ENCODE measurements at places on chromosomes 16 and 17. TPM values are rescaled to one million over a fixed set of nuclear protein-coding genes. Genes with fewer than 3 reads are reported as not detected.

DNA sequence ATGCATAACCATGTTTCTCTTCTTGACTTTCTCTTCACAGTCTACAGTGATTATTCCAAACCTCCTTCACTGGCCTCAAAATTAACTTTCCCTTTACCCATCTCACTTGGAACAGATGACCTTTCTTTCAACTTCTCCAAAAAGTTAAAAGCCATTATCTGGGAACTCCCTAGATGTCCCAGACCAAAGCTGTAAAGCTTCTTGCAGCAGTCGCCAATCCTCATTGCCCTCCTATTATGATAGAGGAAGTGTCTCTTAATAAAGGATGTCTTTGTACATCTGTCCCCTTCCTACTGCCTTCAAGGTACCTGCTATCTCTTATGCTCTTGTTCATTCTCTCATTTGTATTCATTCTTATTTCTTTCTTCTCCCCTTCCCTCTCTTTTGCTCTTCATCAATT is 127.5 kb downstream of the MRTFB start:
- no peak for DNase-seq

Gene DNAI2
- total RNA-seq, result not detected

DNA sequence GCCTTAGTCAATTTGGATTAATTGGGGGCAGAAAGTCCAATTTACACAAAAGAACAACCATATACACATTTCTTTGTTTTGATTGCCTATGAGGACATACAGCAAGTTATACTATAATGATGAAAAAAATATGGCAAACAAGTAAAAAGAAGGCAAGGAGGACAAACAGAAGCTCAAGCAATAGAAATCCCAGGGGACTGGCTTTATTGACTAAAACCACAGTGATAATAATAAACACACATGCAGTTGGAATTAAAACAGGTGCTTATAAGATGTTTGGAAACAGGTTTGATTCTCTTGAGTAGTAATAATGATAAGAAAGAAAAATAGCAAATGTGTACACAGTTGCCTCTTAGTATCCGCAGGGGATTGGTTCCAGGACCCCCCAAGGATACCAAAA is 176.4 kb downstream of the SHISA9 start:
- DNase-seq, result no peak

GRCh38 chr16:88977018-88977811 is at the start of gene CBFA2T3:
Gene CBFA2T3 (minus strand): TSS chr16:88977207. CDS start chr16:88976807, 400 bp downstream.
- peak; percentile 84 for DNase-seq

DNA sequence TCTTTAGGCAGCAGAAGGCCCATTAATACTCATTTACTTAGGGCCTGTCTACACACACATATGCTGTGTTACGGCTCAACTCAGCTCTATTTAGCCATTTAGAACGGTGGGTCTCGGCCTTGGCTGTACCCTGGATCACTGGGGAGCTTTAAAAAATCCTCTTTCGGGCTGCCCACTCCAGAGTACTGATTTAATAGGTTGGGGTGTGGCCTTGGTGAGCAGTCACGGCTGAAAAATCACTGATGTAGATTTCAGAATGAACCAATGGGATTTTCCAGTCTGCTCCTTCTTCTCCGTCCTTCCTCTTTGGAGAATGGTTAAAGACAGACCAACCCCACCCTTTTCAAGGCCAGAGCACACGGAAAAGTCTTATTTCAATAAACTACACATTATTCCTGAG is 223.5 kb downstream of the CCDC182 start:
- DNase-seq, result no peak

- DNase-seq, result no peak
These were observed 37.1 kb downstream of the AMFR start for GRCh38 chr16:56388209-56388608.

DNA sequence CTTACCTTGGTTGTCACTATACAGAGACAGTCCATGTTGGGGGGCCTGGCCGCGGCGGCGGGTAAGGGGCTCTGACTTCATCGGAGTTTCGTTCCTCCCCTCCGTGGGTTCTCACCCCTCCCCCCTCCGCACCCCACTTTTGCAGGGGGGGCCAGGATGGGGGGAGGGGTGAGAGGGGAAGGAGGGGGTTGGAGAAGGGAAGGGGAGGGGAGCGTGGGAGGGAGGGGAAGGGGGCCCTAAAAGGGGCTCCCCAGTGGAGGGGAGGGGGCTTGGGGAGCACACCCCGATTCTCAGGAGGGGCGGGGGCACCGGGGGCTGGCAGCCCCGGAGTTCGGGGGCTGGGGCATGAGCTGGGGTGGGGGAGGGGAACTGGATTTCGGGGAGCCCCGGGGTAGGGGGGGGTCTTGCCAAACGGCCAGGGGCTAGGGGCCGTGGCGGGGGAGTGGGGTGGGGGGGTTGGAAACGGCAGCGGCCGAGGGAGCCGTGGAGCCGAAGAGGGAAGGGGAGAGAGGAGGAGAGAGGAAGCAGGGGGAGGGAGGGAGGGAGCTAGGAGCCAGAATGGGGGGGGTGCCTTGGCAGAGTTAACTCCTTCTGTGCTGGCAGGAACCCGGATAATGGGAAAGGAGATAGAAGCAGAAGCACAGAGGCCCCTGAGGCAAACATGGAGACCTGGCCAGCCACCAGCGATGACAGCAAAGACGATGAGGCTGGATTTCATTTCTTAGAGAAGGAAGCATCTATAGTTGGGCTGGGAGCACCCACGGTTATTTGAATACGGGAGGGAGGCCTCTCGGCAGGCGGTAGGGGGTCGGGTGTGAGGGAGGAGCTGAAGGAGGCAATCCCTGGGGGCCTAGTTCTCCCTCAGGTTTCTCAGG is 2.3 kb downstream of the DLG4 start:
- peak; percentile 60 for DNase-seq

- no peak for DNase-seq
These were observed 75.4 kb downstream of the CYB561 start for GRCh38 chr17:63370696-63371095.

DNA sequence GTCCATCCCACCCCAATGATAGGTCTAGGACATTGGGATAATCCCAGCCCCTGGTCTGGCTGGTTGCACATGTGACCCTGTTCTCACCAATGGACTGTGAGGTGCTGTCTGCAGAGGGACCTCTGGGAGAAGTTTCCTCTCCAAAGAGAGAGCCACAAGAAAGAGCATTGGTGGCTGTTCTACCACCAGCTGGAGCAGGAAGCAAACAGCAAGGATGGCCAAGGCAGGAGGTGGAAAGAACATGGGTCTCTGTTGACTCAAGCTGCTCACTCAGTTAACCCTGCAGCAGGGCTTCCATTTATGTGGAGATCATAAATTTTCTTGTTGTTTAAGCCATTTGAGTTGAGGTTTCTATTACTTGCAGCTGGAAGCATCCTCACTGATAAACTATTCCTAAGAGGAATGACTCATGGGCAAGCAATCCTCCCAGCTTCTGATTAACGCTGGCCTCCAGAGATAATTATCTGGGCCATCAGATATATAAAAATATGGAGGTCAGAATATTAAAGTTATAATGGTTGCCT is 52.6 kb downstream of the CYB5B start:
- DNase-seq, result no peak

GRCh38 chr16:75555213-75555706 is 792 bp downstream of the TMEM231 start:
- peak; percentile 84 for DNase-seq

DNA sequence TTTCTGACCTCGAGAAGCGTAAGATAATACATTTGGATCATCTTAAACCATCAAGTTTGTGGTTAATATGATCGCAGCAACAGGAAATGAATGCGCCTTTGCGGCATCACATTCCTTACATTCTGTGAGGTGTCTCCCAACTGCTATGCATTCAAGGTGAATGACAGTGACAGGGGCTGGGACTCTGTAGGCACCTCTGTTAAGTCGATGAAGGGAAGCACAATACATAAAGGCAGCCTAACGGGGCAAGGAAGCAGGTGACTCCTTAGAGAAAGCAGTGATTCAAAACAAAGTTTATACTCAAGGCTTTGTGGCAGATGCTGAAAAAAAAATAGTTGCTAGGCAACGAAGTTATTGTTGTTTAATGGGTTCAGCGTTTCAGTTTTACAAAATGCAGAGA is 21.6 kb upstream of the EVPL start:
- no peak for DNase-seq

GRCh38 chr16:11836650-11837244 is 14.6 kb downstream of the RSL1D1 start:
- DNase-seq, result no peak

DNA sequence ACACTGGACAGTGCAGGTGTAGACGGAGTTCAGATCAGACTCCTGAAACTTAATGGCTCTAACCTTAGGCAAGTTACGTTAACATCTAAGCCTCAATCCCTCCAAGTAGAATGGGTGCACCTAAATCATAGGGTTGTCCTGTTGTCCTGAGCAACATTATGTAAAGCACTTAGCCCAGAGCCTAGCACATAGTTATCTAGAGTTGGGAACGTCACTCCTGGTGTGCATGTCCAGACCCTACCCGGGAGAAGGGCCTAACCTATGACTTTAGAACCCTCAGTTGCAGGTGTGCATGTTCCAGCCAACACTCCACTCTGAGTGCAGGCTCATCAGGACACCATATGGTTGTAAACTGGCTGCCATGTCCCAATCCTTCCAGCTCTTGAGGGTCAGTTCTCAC is 26.0 kb downstream of the LIG3 start:
- no peak for DNase-seq

Gene CCL3
- total RNA-seq, result not detected

Gene MNT
- 9.9 TPM for total RNA-seq

Gene DLX4
- total RNA-seq, result not detected

DNA sequence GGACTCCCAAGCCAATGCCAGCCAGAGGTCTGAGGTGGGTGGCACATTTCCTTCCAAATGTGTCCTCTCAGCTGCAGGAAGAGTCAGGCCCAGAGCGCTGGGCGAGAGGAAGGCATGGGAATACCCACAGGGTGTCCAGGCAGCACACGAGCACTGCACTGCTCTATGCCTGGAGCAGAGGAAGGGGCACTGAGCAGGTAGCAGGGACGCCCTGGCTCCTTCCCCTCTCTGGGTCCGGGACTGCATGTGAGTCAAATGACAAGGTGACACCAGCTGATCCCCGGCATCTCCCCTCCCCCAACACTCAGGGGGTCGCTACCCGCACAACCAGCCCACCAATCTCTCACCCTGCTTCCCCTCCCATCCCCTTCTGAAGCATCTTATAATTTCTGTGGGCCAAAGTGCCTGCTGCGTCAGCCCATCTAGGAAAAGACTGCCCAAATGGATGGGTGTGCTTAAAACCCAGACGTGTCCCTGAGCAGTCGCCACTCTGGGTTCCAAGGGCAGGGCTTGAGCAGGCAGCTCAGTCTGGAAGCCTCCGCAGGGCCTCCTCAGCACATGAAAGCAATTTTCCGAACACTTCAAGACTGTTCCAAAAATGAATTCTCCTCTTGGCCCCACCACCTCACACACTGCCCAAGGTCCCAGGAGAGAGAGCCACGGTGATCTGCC is 12.0 kb upstream of the BCAR1 start:
- no peak for DNase-seq

- DNase-seq, result peak; percentile 33
These were observed 5.2 kb upstream of the GUCY2D start for GRCh38 chr17:7997186-7997585.

Gene GPT2
- 17.8 TPM for total RNA-seq

DNA sequence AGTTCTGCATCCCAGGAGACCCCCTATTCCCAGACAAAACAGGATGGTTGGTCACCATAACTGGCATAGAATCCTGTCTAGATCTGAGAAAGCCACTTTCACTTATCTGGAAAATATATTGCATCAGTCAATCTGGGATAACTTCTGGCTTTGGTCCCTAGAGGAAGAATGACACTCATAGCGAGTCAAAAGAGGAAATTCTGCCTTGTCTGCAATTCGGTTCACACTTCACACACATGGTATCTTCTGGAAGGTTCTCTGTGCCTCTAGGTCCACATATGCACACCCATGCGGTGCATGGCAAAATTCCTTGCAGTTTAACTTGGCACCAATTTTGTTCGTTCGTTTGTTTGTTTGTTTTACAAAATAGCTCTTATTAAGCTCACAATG is 49.2 kb upstream of the WSCD1 start:
- DNase-seq, result no peak

GRCh38 chr17:77772899-77773358 is 185.6 kb upstream of the TNRC6C start:
- no peak for DNase-seq

GRCh38 chr17:59512844-59513385 is 52.5 kb upstream of the DHX40 start:
- no peak for DNase-seq

- no peak for DNase-seq
These were observed 302.4 kb downstream of the SEC14L1 start for GRCh38 chr17:77442976-77443747.

GRCh38 chr16:75333721-75334163 is 82.3 kb upstream of the BCAR1 start:
- no peak for DNase-seq

DNA sequence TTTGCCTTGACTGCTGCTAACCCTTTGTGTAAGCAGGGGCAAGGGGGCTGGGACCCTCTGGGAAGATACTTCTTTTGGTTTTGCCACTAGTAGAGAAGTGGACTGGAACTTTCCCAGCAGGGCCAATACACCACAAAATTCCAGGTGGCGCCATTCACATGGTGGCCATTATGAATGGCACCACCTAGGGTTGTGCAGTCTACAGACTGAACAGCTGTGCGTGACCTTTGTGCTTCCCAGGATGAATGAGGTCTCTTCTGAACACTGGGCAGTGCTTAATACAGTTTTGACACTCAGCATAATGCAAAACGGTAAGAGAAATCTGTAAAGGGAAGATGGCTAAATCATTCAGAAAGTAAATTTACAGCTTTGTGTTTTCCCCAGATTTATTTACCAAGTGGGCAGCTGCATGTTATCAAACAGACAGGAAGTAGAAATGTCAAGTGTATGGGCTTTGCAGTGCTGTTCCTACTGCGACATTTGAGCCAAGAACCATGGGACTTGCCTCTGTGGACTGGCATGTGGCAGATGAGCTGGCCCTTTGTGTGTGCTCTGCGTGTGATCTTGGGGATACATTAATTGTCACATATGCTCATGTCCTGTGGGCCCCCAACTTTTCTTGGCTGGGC is 9.2 kb downstream of the SYT17 start:
- DNase-seq, result no peak

Gene SGCA
- total RNA-seq, result 137 TPM

DNA sequence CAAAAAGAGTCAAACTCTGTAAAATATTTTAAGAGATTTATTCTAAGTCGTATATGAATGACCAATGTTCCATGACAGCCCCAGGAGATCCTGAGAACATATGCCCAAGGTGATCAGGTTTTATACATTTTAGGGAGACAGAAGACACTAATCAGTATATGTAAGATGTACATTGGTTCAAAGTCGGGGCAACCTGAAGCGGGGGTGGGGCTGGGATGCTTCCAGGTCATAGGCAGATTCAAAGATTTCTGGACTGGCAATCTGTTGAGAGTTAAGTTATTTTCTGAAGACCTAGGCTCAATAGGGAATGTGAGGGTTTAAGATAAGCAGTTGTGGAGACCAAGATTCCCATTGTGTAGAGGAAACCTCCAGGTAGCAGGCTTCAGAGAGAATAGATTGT is 20.4 kb upstream of the DHRS7B start:
- no peak for DNase-seq

Gene MYH8
- not detected for total RNA-seq

Gene DNAAF8
- 0.77 TPM for total RNA-seq

Gene ETV4
- total RNA-seq, result 0.60 TPM
